NCI-H1105 treated with DMSO at 0.1 percent for 48 hours (cell line): ENCODE measurements at places on chromosomes 2 and 18.

- no peak for DNase-seq
Measured at GRCh38 chr2:239685556-239685955, 284.7 kb upstream of the HDAC4 start.

GRCh38 chr2:8678731-8679566 lies 2.9 kb upstream of the ID2 start:
- DNase-seq: peak; percentile 94

GRCh38 chr2:15169326-15170069 lies 391.6 kb downstream of the NBAS start:
- DNase-seq: no peak

- no peak for DNase-seq
Measured at GRCh38 chr2:30530346-30530745, 83.3 kb downstream of the LCLAT1 start.
